ENCODE measurements at places on chromosomes 7 and 10.

DNA sequence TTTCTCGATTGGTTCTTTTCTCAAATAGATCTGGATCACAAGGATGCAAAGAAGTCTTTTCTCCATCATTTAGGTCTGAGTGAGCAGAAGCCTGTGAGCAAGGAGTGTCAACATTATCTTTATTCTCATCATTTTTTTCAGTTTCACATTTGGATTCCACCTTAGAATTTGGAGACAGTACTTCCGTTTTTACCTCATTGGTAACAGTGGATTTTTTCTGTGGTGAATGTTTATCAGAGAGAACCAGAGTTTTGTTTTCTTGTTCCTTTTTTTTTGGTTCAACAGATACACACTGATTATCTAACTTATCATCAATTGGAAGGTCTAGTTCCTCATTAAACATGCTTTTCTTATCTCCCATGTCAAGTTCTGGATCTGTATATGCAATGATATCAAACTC lies 151.3 kb downstream of the GALNT11 start:
- DNase-seq, result no peak

DNA sequence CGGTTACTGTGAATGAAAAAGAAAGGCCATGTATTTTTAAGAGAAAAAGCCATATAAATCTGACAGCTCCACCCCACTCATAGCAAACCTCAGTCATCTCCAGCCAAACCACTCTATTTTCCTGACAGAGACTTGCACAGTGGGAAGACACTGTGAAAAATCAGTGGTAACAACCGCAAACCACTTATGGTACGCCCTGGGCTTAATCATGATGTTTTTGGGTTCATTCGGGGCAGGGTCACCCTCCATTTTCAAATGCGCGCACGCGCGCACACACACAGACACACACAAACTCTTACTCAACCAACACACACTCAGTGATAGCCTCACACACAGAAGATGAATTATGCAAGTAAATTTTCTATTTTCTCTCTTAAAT lies 82.1 kb upstream of the HPS1 start:
- no peak for DNase-seq

GRCh38 chr10:113027574-113028455 lies 77.8 kb downstream of the TCF7L2 start:
- no peak for DNase-seq

- DNase-seq, result no peak
Observed at GRCh38 chr7:145520284-145520683, 596.3 kb upstream of the CNTNAP2 start.

- DNase-seq, result no peak
Observed at GRCh38 chr10:49666054-49666615, 13.3 kb upstream of the C10orf53 start.

GRCh38 chr10:75407713-75408508 lies 6.3 kb upstream of the ZNF503 start:
- DNase-seq, result no peak

- DNase-seq, result no peak
Observed at GRCh38 chr10:90859321-90859751, 1.5 kb upstream of the HTR7 start.

DNA sequence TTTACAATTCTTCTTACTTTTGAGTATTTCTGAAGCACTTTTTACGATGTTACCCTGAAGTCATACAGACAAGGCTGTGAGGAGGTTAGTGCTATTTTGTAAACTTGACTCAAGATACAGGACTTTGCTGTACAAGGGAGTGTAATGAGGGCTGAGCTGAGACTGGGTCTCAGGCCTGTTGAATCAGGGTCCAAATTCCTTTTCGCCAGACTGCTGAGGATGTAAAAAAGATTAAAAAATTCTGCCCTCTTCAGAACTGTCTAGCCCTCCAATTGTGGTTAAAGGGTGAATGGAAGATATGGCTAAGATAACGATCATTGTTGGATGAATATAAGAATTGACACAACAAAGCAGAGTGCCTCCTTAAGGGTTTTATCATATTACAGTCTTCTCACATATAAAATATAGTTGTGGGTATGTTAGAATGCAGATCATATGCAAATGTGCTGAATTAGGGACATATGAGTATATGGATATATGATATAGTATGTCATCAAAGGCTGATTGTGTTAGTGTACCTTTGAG lies 165.4 kb downstream of the SUGCT start:
- no peak for DNase-seq

GRCh38 chr7:125118444-125118843 lies 188.8 kb upstream of the POT1 start:
- DNase-seq, result no peak

DNA sequence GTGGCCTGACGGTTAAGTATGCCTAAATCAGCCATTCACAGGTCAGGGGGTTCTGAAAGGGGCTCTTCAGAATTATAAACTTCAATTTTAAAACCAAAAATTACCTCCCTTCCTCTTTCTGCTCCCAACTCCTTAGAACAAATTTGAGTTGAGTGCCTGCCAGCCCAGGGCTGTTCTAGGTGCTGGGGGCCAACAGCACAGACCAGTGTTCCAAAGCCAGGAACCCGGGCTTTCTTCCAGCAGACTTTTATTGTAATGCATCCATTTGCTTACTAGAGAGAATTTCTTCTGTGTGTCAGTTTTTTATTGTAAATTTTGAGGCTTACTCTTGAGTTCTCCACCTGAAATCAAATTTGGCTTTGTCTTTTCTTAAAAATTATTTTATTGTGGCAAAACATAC lies 238.5 kb downstream of the CACNB2 start:
- DNase-seq, result no peak

- no peak for DNase-seq
Observed at GRCh38 chr7:128206747-128207500, 34.2 kb upstream of the LEP start.

DNA sequence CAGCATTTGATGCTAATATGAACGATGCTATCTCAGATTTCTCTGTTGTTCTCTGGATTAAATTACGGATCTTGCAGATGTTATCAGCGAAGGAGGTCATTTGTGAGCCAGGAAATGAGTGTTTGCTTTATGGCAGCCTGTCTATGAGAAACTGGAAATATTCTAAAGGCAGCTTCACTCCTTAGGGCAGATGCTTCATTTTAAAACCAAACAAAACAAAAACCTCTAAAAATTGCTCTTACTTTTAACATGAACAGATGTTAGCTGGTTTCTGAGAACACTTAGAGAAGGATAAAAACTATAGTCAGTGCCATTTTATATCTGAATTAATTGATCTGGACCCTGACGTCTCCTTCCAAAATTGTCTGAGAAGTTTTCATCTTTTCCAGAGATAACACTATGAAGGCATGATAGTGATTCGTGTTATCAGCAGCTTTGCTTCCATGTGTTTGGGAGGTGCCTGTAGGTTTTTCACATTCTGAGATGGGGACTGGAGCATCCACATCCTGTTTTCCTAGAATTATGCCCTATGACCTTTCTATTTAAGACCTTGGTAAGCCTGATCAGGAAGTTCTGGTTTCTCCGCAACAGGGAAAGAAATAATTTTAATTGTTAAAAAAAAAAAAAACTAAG lies 53.1 kb downstream of the CPED1 start:
- DNase-seq, result no peak

- peak; percentile 29 for DNase-seq
Observed at GRCh38 chr10:130301021-130301892, 165.1 kb downstream of the GLRX3 start.

GRCh38 chr7:156781972-156782371 lies 111.0 kb downstream of the LMBR1 start:
- no peak for DNase-seq

- DNase-seq, result no peak
Observed at GRCh38 chr7:113774182-113774807, 144.5 kb downstream of the PPP1R3A start.

DNA sequence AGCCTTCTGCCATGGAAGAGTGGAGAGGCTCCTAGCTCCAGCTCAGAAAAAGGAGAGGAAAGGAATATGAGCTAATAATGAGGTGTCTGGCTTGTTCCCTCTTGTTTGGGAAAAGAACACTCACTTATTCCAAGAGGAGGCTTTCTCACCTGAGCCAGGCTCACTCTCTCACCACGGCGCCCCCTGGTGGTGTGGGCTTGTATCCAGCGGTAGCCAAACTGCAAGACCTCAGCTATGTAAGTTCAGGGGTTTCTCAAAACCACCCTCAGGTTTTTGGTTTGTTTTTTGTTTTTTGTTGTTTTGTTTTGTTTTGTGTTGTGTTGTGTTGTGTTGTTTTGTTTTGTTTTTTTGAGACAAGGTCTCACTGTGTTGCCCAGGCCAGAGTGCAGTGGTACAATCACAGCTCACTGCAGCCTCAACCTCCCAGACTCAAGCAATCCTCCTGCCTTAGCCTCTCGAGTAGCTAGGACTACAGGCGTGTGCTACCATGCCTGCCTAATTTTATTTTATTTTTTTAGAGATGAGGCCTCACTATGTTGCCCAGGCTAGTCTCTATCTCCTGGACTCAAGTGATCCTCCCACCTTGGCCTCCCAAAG lies 124.0 kb downstream of the TMEM130 start:
- DNase-seq, result no peak

DNA sequence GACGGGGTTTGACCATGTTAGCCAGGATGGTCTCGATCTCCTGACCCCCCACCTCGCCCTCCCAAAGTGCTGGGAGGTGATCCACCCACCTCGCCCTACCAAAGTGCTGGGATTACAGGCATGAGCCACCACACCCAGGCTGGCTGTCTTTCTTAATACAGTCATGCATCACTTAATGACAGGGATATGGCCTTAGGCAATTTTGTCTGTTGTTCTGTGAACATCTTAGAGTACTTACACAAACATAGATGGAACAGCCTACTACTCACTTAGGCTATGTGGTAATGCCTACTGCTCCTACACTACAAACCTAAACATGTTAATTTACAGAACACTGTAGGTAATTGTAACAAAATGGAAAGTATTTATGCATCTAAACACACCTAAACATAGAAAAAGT lies 106.6 kb upstream of the KCNMA1 start:
- no peak for DNase-seq

DNA sequence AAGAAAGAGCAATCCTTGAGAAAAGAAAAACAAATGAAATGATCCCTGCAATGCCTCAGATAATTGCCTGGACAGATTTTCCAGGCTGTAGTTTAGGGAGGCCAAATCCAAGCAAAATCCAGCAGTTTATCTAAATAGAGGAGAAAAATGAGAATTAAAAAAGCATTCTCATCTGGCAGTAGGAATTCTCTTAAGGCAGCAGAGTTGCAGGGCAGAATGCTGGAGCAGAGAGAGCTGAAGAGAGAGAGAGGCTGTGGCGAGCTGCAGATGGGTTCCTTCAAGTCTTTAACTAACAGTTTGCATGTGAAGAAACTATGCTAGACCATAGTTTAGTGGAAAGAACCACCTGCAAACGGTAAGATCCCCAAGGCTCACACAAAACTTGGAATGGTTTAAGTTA lies 6.0 kb upstream of the LIPA start:
- DNase-seq, result no peak

DNA sequence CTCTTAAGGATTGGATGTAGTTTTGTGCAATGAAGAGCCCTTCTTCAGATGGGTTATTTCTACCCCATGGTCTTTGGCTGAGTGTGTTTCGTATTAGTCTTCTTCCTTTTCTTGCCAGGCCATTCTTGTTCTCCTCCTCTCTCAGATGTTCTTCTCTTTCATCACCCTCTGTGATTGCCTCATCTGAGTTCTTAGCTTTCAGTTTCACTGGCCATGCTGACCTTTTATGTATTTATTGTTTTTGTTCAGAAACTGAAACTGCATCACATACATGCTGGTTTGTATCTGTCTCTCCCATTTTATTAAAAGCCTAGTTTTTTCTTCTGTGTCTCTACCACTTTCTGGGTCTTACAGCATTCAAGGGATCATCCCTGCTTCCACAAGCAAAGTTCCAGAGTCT lies 21.7 kb upstream of the PCGF5 start:
- DNase-seq, result no peak

DNA sequence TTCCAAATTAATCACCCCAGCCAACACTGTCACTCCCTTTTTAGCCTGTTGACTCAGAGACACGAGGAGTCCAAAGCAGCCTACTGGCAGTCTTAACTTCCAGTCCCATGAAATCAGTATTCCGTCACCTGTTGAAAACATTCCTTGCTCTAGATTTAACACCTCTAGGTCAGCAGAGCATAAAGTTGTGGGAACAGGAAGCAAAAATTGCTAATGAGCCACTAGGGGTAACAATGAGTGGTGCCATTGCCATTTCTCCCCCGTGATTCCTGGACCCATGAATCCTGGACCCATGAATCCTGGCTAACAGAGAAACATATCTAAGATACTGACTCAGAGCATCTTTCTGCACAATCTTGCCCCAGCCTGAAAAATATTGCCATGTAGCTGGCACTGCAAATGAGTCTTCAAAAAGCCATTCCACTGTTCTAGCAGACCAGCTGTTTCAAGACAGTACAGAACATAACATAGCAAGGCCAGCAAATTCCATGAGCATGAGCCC lies 252.7 kb upstream of the PTER start:
- no peak for DNase-seq

DNA sequence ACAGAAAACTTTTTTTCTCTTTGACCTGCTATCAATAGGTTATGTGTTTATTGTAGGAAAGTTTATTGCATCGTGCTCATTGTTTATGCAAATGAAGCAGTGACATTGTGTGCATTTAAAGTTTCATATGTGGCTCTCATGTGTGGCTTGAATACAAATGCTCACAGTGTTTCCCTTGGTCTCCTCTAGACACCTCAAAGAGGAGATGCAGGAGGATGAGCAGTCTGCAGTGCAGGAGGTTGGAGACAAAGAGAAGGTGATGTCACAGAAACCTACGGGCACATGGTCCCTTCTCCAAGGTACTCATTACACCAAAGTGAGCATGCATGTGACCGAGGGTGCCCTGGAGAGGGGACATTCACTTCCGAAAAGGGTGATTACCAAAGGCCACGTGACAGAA lies 430.2 kb downstream of the INHBA start:
- no peak for DNase-seq

All from esophagus squamous epithelium (tissue), 5 donors.